ENCODE measurements at places on chromosomes 4 and X.

DNA sequence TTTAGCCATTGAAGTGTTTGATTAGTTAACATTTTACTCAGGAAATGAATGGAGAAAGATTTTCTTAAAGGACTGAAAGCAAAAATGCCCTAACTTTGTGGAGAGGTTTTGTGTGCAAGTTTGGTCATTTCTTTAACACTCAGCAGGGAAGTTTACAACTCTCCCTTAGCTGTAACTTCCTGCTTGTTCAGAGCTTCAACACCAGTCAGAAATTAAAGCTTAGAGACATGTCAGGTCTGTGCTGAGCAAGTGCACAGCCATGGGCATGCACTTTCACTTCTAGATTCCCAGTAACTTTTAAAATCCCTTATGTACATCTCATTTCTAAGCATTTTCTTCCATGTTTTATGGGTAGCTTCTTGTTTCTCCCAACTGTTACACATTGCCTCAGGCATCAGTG lies 326.0 kb downstream of the ACTRT1 start:
- DNase-seq, result no peak

DNA sequence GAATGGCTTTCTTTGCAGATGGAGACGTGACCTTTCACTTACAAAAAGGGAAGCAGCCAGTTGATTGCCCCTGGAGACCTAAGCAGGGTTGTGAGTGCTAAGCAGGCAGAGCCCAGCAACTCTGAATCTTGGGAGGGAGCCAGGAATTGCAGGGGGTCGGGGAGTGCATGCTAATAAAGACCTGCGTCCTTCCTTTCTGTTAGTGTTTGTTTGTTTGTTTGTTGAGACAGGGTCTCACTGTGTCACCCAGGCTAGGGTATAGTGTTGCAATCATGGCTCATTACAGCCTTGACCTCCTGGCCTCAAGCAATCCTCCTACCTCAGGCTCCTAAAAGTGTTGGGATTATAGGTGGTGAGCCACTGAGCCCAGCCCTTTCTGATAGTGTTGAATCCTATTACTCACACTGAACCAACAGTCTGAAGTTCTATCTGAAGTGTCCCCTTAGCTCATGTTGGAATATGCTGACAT lies 137.4 kb downstream of the CEP135 start:
- DNase-seq, result no peak

DNA sequence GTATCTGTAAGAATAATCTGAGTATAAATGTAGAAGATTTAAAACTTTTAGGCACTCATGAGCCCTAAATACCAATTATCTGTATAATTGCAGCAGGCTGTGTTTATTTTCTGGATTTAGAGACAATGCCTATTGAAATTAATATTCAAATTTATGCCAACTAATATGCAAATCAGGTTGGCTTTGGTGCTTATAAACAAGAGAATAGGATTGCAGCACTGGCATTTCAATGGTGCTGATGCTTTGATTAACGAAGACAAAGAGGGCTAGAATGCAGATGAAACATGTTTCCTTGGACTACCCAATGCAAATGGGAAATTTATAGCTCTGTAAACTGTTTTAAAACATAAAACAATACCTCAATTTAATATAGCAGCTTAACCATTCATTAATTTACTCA lies 70.7 kb upstream of the GATB start:
- no peak for DNase-seq

GRCh38 chr4:149048451-149049143 lies 606.4 kb upstream of the NR3C2 start:
- no peak for DNase-seq

- peak; percentile 3 for DNase-seq
Measured at GRCh38 chrX:132612821-132613564, 124.2 kb upstream of the MBNL3 start.

- no peak for DNase-seq
Measured at GRCh38 chrX:21843179-21843578, 3.8 kb downstream of the MBTPS2 start.

DNA sequence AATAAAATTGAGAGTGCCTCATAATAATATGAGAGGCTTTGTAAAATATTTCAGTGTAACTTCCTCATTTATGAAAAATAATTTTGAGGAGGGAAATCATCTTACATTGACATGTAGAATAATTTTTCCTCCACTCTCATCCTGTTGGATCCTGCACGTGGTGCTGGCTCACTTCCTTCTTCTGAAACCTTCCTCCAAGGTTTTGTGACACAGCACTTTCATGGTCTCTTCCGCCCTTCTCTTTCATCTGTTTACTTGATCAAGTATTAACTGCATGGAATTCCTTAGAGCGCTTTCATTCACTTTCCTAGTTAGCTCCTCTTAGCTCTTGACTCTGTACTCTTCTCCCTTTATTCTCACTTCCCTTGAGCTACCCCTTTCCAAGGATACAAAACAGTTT lies 246.5 kb downstream of the RAPGEF2 start:
- DNase-seq, result no peak

DNA sequence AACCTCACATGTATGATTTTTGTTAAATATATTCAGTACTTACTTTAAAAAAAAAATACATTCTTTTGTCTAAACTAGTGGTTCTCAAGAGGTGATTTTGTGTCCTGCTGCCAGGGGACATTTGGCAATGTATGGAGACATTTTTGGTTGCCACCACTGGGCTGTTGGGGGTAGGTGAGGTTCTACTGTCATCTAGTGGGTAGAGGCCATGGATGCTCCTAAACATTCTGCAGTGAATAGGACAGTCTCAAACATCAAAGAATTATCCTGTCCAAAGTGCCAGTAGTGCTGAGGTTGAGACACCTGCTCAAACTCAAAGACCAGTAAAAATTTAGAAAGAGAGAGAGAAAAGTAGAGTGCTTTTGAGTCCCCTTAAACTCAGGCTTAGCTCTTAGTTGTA lies 32.9 kb upstream of the PGM2 start:
- no peak for DNase-seq

DNA sequence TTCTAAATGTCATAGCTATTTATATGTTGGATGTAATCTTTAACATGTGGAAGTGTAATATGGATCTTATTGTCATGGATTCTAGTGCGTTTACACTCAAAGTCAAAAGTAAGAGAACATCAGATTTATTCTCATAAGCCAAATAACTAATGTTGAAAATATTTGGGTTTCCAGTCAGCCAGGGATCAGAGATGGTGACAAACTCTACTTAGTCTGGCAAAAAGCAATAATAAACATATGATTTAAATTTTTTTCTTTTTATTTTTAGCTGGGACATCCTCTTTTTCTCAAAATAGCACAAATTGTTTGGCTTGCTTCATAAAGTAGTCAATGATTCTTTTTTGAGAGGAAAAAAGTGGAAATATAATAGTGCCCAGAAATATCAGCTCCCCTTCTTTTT lies 392.3 kb downstream of the ARHGAP24 start:
- no peak for DNase-seq

GRCh38 chrX:64976673-64977040 lies 407 bp upstream of the ZC4H2 start:
- DNase-seq, result no peak

DNA sequence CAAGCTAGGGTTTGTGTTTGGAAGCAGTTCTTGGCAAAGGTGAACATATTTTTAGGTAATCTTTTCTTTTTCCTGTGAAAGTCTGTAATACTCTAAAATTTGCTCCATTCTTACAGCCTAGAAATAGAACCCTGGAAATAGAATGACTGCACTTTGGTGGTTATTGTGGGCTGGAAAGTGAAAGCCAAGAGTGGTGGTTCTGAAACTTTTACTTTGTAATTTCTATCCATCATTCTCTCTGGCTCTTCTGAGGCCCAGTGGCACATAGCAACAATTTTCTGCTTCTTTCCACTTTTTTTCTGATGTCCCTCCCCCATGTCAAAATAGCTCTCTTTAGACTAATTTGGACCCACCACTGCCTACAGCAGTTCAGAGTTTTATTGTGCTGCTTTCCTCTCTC lies 300.4 kb upstream of the RPS6KA3 start:
- no peak for DNase-seq

- DNase-seq, result no peak
Measured at GRCh38 chr4:23060776-23061175, 368.0 kb downstream of the GBA3 start.

- DNase-seq, result no peak
Measured at GRCh38 chr4:92241094-92241493, 62.7 kb upstream of the GRID2 start.

DNA sequence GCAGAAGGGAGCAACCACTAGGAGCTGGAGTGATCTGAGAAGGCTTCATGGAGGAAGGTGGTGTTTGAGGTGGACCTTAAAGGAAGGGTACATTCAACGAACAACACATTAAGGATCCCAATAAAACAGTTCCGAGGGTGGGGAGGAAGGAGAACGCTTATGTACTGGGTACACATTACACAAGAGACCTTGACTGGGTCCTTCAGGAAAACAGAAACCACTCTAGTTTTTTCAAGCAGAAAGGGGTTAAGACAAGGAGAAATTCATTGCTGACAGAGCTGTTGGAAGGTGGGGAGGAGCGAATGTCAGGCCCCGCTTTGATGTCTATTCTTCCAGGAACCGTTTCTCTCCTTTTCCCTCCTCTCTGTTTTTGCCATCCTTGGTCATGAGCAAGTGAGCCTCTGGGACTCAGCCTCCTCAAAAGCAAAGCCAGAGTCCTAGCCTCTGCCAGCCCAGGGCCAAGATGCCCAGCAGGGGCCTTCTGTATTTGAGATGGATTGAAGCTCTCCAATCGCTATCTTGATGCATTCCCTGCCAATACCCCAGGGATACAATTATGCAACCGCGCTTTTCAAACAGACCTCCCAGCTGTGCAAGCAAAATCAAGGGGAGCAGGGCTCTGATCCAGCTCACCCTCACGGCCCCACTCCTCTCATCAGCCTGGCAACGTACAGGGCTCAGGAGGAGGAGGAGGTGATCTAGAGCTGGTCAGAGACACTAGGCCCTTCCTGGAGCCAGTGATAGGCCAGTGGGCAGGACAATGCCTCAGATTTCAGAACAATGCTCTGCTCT lies 48.4 kb downstream of the ZBTB49 start:
- peak; percentile 4 for DNase-seq

DNA sequence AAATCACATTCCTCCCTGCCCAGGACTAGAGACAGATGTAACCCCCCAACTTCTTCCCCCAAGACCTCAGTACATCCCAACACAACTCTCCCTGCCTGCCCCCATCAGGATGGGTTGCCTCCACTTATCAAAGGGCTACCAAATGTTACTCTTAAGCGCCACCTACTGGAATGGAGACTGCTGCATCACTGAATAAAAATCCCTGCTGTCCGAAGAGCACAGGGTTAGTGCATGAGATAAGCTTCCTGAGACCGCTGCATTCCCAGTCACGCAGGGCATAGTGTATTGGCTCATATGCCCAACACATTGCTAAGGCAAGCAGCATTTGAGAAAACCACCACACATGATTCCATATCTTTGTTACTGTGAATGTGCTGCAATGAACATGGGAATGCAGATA lies 544.5 kb downstream of the PPP4R3C start:
- DNase-seq, result no peak

DNA sequence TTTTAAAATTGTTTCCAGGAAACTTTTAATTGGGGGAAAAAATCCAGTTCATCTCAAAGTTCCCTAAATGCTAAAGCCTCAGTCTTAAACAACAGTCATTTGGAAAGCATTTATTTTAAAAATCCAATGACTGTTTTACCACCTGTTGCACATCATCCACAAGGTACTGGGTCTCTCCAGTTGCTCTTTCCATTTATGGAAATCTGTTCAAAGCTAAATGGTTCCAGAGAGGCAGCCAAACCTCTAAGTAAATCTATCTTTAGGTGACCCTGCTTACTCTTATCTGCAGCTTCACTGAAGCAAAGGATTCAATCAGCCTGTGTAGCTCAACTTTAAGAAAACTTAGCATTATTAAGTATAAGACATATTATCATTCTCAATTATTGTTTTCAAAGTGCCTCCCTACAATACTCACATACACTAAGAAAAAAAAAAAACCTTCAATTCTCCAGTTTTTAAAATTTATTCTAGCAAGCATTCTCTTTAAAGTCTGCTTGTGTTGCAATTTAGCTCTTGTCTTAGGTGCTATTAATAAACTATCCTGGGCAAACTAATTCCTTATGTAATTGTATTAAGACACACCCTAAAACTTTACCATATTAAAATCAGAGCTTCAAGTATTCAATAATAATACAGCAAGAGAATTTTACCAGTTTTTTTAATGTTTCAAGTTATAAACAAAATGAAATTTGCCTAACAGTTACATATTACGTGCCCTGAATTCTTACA lies 60.6 kb downstream of the NOCT start:
- no peak for DNase-seq

- DNase-seq, result no peak
Measured at GRCh38 chr4:188012426-188012945, 16.9 kb downstream of the ZFP42 start.

- DNase-seq, result no peak
Measured at GRCh38 chrX:131782646-131783045, 238.8 kb downstream of the OR13H1 start.

GRCh38 chrX:63855896-63856295 lies 70.9 kb upstream of the ARHGEF9 start:
- DNase-seq, result no peak

DNA sequence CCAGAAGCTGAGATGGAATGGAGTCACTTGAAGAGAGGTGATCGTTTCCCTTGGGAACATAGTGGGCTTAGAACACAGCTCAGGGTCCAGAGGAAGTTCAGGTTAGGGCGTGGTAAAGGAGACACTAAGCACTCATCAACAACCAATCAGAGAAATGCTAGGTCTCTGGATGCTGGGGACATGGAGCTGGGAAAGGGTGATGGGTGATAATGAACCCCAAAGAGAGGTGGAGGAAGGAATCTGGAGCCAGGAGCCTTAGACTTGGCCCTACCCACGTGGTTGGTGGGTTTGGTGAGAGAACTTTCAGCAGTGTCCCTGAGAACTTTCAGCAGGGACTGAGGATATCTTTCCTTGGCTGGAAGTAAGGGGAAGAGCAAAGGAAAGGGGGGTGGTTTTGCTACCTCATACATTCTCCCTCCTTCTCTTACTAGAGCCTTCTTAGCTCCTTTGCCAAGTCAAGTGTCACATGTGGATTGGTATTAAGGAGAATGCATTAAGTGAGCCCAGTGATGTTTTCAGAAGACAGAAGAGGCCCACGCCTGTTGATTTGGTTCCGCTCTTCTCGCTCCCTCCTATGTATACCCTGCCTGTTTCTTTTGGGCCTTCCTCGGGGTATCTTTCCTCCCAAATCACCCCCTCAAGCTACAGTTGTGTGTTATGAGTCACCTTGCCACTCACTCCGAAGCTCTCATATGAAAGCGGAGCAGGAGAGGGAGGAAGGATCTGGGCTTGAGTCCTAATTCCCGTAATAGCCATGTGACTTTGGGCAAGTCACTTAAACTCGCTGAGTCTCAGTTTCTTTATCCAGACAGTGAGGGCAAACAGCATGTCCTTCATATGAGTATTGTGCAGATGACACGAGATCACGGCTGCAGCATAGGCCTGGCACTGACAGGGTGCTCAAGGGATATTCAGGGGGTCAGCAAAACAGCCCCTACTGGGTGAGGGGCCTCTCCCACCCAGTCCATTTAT lies 63.1 kb downstream of the TSC22D3 start:
- DNase-seq, result no peak

- no peak for DNase-seq
Measured at GRCh38 chr4:24704149-24704548, 91.2 kb upstream of the SOD3 start.
